A549 treated with AZD2906 at 1 μM for 4 hours (cell line): ENCODE measurements at places on chromosomes 3 and 15. TPM values are rescaled to one million over a fixed set of nuclear protein-coding genes. Genes with fewer than 3 reads are reported as not detected.

Gene GATM
- total RNA-seq: 2.3 to 3.4 TPM (median 2.4 TPM) in 5 replicates

Gene NDN
- total RNA-seq: 0.03 to 0.08 TPM (median 0.05 TPM) in 4 of 5 replicates, not detected in the other

Gene SLC25A26
- 18.9 to 21.3 TPM (median 20.2 TPM) in 5 replicates for total RNA-seq

Gene B3GALNT1
- total RNA-seq: 0.17 to 0.39 TPM (median 0.22 TPM) in 5 replicates

Gene RHOV
- total RNA-seq: 2.9 to 4.4 TPM (median 3.7 TPM) in 5 replicates

Gene TIGIT
- total RNA-seq: not detected in 5 replicates

Gene HCLS1
- 0.08 to 0.18 TPM (median 0.15 TPM) in 5 replicates for total RNA-seq
